ENCODE measurements at places on chromosomes 6 and 20.

- no peak for DNase-seq
These were observed 139.6 kb upstream of the DTNBP1 start for GRCh38 chr6:15802466-15802865.

DNA sequence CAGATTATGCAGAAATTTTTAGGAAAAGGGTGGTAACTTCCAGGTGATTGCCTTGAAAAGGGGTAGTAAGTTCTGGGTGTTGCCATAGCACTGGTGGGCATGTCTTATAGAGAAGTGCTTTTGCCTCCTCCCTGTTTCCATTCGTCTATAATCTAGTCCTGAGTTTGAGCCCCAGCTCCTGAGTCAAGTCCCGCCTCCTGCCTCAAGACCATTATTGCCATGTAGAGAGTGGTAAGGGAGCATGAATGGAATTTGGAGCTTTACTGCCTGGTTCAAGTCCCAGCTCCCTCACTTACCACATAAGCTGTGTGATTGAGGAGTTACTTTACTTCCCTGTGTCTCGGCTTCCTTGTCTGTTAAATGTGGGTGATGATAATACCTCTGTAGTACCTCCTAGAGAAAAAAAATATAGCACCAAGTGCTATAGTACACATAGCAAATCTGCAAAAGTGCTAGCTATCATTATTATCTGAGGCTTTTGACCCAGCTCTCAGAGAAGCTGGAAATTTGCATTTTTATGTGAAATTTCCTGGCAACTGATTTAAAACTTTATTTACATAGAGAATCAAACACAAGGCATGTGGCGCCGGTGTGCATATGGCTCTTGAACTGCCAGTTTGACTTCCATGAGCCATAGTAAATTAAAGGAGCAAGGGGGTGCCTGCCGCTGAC, 36.0 kb downstream of the TGM6 start:
- DNase-seq: no peak

- no peak for DNase-seq
These were observed 16.1 kb downstream of the TTK start for GRCh38 chr6:80020381-80021120.

GRCh38 chr6:106132153-106132698, 46.1 kb downstream of the PRDM1 start:
- DNase-seq: no peak

DNA sequence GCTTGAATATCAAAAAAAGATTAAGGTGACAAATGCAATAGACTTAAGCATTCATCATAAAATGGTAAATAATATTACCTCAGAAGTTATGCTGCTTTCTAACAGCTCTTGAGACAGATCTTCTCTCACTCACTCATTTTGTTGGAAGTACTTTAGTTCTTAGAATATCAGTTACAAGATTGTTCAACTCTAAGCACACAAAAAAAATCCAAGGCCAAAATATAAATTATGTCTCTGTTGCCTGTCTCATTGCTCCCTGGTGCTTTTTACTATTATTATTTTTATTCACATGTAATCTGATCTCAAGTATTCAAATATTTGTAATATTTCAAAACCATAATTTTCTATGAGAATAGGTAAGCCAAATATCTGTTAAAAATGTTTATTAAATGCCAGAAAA, 259.4 kb upstream of the HSF2 start:
- DNase-seq: no peak

- DNase-seq: no peak
These were observed 91.2 kb downstream of the JARID2 start for GRCh38 chr6:15336900-15337560.

GRCh38 chr20:13008761-13009681, at the start of gene SPTLC3:
Gene SPTLC3, plus strand, starts transcription at chr20:13008972. Its CDS starts 296 bp downstream, at chr20:13009268.
- DNase-seq: no peak

DNA sequence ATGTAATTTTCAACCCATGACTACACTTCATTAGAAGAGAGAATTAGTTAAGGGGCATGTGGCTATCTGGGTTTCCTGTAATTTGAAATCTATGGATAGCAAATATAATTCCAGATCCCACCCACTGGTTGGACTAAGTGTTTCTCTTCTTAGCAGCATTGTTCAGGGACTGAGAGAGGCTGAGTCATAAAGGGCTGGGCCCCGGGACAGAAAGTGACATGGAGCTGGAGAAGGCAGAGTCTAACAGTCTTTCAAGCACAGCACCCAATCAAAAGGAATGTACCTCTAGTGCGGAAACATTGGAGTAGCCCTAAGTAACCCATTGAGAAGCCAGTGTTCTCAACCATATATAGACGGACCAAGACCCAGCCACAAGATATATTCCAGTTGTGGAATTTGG, 363.9 kb downstream of the DHX35 start:
- DNase-seq: no peak

DNA sequence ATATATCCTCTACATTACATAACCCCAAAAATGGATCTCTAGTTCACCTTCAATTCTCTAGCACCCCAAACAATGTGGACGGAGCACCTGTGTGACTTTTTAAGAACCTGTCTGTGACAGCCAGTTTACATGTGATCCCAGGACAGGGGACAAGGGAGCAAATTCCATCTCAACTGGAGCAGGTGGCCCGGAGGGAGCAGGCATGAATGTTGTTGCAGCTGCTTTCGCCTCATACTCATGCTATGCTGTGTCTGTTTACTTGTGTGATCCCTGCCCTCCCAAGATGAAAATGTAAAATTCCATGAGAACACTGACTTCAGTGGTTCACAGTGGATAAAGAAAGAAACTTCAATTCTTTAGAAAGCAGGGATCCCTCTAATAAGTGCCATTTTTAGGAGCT, 600.3 kb downstream of the CDH26 start:
- DNase-seq: no peak

- DNase-seq: peak; percentile 91
These were observed 806.3 kb upstream of the GJE1 start for GRCh38 chr6:141326426-141326825.

DNA sequence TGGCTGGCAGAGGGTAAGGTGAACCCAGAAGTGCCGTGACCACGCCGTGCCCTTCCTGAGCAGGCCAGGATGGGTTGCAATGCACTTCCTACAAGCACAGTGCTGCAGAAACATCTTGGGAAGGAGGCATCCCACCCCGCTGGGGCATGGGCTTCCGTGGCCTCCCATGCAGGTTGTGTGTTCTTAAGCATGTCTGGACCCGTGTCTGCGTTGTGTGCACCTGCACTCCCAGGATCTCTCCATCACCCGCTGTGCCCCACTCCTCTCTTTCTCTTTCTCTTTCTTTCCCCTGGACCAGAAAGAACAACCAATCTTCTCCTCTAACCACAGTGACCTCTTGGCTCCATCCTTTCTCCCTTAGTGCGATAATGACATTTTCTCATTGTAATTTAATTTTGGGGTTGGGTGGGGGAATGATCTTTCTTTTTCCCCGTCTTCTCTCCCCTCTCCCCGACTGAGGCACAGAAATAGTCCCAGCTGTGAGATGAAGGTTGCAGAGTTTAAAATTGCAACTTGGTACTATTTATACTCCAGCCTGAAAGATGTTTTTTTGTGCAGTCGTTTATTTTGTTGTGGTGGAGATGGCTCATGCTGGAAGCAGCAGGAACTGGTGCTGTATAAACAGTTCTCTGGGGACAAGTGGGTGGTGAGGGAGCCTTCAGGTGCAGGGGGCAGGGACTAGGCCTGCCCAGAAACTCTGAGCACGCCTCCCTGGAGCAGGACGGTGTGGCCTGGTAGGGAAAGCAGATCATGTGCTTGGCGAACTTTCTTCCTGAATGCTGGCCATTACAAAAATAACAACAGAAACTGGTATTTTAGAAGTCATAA, 20.5 kb downstream of the BCAS4 start:
- DNase-seq: peak; percentile 61

- DNase-seq: no peak
These were observed 5.1 kb upstream of the GTSF1L start for GRCh38 chr20:43731927-43732326.

DNA sequence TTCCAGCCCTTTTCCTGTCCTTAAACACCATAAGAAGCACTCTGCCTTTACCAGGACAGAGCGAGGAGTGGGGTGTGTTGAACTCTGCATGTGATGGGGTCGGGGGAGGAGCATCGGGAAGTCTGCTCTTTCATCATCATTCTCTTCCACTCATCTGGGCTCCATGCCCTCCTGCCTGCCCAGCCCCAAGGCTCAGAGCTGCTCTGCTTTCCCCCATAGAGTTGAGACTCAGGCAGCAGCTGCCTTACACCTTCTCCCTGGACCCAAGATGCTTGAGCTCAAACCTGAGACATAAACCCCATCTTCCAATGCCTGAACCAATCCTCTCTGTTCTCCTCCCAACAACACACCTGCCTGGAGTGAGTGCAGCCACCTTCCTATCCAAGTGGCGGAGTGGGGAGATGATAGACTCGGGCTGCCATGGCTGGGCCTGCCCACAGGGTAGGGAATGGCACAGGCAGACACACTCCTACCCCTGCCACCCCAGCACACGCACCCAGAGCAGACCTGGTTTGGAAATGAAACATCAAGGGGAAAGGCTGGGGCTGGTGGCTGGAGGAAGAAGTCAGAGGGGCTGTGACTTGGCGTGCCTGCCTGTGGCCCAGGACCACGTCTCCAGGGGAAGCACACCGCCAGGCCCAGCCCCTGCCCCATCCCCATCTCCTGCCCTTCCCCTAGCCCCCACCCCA, 28.4 kb downstream of the TFEB start:
- no peak for DNase-seq

GRCh38 chr20:44187054-44187771, at the start of gene JPH2:
Gene JPH2, minus strand, starts transcription at chr20:44187188. Its CDS starts 483 bp downstream, at chr20:44186705.
- DNase-seq: no peak

DNA sequence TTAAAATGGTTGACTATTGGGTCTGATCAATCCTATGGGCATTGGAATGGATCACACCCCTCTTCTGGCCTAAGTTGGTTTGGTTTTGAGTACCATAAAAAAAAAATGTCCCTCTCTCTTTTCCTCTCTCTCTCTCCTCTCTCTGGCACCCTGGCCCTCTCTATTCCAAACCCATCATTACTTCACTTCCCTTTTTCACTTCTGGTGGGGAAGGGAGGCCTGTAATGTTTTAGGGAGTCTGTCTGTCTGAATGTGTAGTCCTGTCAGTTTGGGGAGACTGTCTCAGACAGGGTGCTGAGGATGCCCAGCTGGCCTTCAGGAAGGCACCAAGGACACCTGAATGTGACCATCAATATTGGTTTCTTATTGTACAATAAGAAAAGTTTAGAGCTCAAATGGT, 165.8 kb downstream of the CD24 start:
- DNase-seq: no peak

- no peak for DNase-seq
These were observed 20.9 kb downstream of the L3MBTL1 start for GRCh38 chr20:43528258-43528875.

GRCh38 chr6:36688739-36689075, 8.9 kb upstream of the RAB44 start:
- no peak for DNase-seq

DNA sequence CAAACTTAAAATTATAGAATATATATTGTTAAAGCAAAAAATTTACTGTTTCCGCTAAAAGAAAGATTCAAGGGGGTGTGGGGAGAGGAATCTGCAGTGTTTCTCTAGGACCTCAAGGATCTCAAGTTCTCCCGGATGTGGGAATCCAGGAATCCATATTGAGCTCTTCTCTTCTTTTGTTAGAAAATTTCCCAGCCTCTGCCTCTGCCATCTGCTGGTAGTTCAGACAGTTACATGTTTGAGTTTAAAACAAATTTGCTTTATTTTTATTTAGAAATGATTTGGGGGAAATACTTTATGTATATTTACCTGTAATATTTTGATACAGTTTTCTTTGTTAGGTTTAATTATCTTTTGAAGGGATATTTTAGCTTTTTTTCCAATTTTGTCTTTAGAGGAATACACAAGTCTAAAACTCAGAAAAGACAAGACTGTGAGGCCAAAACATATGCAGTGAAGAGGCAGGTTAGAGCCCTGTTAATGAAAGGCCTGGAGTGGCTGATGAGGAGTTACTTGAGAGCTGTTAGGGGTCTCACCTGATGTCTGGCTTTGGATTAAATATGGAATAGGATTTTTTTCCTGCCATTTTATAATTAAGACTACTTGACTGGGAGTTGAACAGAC, 268.8 kb downstream of the ARID1B start:
- DNase-seq: no peak

- DNase-seq: no peak
These were observed 281.9 kb downstream of the UTRN start for GRCh38 chr6:144566868-144567615.

GRCh38 chr6:107663308-107663707, 160.8 kb downstream of the SCML4 start:
- no peak for DNase-seq

DNA sequence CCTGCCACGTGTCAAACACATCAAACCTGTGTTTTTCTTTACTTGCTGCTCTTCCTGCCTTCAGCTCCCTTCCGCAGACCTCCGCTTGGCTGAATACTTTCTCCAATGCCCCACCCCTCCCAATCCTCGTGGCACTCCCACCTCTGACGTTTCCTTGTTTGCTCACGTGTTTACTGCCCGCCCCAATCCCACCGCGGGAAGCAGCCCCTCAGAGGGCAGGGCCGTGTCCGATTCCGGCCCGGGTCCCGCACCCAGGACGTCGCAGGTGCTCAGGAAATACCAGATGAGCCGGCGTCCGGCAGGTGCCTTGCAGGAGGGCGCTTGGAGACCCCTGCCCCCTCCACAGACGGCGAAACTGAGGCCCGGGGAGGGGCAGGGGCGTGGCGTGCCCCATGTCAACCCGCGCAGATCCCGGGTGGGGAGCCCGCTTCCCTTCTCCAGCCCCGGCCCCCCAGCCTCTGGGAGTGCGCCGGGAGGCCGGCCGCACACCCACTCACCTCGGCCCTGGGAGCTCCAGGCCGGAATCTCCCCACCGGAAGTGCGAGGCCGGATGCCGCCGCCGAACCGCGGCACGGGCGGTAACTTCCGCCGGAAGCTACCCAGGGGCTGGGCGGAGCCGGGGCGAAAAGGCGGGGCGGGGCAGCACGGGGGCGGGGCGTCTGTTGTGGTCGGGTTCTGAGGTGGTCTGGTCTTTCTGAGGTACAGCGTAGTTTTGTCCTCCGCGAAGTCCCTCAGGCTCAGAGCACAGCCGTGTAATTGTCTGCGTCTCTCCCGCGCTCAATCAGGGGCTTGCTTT, 42.3 kb downstream of the ELMO2 start:
- DNase-seq: peak; percentile 65

DNA sequence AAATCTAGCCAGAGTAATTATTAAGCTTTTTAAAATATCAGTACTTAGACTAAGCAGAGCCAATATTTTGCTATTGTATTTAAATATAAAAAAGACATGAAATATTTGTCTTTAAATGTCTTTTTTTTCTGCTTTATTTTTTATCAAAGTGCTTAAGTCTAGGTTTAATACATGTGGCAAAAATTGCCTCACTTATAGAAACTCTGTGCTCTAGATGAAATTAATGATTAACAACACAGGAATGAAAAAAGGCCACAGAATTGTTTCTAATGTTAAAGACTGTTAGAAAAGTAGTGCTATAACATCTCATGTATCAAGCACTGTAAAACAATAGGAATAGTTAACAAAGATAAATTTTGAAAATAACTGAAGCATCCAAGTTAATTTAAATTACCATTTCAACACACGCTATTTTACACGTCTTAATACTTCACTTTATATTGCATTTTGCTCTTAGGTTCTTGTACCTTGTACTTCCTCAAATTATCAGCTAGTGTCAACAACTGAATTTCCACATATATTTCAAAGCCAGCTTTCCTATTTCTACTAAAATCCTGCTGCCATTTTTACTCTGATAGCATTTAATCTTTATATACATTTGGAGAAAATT, 1515.1 kb downstream of the HACE1 start:
- DNase-seq: no peak
